Lower lobe of right lung (tissue), 2 donors: ENCODE measurements at places on chromosomes 3 and 15. TPM values are rescaled to one million over a fixed set of nuclear protein-coding genes. Genes with fewer than 3 reads are reported as not detected.

GRCh38 chr3:120275618-120276017 lies 9.4 kb downstream of the GPR156 start:
- no peak for DNase-seq

DNA sequence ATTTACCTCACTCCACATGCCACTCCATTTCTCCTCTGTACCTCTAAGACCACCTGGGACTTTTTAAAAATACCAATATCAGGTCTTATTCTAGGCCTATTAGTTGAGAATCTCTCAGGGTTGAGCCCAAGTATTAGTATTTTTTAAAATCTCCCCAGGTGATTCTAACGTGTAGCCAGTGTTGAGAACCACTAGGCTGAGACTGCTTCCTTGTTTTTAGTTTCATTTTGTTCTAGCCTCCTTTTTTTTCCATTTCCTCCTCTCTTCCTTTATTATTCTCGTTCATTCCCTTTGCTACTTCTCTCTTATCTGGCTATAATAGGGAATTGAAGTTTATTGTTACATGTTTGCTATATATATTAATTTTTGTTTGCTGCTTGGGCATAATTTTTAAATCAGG lies 217.8 kb upstream of the CD96 start:
- no peak for DNase-seq

DNA sequence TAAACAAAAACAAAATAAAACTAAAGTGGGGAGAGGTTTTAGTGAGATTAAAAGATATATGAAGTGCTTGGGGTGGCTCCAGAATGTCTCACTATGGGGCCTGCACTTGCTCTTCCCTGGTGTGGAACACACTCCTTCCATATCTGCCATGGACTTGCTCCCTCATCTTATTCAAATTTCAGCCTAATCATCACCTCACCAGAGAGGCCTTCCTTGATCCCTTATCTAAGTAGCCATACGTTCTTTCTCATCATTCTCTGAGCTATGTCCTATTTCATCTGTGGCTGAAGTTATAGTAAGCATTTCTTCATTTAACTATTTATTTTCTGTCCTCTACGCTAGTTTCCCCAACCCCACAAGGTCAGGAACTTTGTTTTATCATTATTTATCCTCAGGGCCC lies 511.7 kb downstream of the NTRK3 start:
- no peak for DNase-seq

- DNase-seq = no peak
Measured at GRCh38 chr3:29333576-29333975, 52.7 kb downstream of the RBMS3 start.

- no peak for DNase-seq
Measured at GRCh38 chr3:101862416-101863165, 13.3 kb downstream of the NFKBIZ start.

GRCh38 chr15:40854161-40854560 lies 10.3 kb downstream of the SPINT1 start:
- DNase-seq = no peak

GRCh38 chr3:151635905-151636304 lies 97.8 kb upstream of the AADACL2 start:
- no peak for DNase-seq

Gene SAXO2
- 15.8 TPM for total RNA-seq

Gene DNAH12
- total RNA-seq = 11.2 TPM

Gene DPPA4
- not detected for total RNA-seq

Gene KLHL40
- not detected for total RNA-seq
